Substantia nigra (tissue), 51 donors: ENCODE measurements at places on chromosomes 2 and 18.

DNA sequence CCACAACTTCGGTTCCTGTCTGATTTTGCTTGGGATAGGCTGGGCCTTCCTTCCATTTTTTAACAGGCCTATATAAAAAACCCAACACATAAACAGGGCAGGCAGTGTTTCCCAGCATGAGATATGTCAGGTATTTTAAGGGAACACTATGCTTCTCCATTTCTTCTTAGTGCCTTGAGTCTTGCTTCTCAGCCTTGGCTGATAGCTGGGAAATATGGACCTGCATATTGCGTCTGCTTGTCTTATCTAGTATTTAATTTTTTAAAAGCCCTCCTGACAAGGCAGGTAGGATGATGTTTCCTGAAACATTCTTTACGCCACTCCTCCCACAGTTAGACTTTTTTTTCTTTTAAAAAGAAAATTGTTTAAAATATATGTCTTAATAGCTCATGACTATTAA is 45.5 kb upstream of the NABP1 start:
- no peak for DNase-seq

DNA sequence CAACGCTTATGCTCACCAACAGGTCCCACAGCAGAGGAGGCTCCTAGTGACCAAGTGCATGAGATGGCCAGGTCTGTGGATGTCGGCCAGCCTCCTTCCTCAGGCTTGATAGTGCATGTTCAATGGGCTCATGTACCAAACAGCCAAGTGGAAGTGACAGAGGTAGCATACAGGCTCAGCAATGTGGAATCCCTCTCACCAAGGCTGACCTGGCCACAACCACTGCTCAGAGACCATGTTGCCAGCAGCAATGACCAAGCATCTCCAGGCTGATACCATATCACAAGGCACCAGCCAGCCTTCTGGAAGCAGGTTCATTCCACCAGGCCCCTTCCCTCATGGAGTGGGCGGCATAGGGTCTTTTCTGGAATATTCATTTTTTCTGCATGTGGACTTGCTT is 61.5 kb downstream of the REEP1 start:
- no peak for DNase-seq

GRCh38 chr2:232925153-232925820 is 55.2 kb downstream of the SNORC start:
- no peak for DNase-seq

- no peak for DNase-seq
Measured at GRCh38 chr18:45617284-45617683, 2.0 kb downstream of the SLC14A2 start.

- peak; percentile 66 for DNase-seq
Measured at GRCh38 chr2:219017201-219017931, 23.9 kb downstream of the CFAP65 start.

DNA sequence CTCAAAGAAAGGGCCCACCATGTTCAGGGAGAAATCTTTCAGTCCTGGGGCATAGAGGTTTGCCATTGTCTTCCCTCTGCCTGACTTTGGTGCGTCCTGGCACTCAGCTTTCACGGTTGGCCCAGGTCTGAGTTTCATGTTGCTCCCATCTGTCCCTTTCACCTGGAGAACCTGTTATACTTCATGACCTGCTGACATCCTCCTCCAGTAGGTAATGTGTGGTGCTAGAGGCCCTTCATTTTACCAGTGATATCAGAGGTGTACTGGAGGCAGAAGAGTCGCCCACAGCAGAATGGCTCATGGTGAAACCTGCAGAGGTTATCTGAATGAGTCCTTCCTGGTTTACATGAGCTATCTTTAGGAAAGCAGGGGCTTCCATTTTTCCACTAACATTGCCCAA is 128.8 kb upstream of the DLX2 start:
- DNase-seq: no peak

- DNase-seq: no peak
Measured at GRCh38 chr18:12009581-12010140, 28.4 kb downstream of the IMPA2 start.

GRCh38 chr2:179344280-179344964 is 79.8 kb upstream of the SESTD1 start:
- DNase-seq: no peak

DNA sequence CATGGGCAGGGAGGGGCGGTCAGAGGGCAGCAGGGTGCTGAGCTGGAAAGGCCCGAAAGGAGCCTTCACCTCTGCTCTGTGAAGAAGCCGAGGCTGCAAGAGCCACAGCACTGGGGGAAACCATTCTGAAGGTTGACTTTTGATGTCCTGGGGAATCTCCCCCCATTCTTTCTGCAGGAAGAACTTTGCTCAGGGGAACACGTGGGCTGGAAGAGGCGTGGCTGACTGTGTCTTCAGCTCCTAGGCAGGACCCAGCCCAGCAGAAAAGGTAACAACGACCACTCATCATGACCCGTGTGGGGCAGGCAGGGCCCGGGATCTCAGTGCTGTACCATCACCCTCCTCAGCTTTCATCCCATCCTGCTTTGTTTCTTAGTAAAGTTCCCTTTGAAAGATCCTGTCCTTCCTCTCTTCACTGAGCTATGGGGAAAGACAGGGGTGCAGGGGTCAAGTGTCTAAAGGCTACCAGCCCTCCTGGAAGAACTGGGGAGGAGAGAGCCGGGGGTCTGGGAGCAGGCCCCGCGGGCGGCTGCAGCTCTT is 312.7 kb downstream of the CELF4 start:
- no peak for DNase-seq

DNA sequence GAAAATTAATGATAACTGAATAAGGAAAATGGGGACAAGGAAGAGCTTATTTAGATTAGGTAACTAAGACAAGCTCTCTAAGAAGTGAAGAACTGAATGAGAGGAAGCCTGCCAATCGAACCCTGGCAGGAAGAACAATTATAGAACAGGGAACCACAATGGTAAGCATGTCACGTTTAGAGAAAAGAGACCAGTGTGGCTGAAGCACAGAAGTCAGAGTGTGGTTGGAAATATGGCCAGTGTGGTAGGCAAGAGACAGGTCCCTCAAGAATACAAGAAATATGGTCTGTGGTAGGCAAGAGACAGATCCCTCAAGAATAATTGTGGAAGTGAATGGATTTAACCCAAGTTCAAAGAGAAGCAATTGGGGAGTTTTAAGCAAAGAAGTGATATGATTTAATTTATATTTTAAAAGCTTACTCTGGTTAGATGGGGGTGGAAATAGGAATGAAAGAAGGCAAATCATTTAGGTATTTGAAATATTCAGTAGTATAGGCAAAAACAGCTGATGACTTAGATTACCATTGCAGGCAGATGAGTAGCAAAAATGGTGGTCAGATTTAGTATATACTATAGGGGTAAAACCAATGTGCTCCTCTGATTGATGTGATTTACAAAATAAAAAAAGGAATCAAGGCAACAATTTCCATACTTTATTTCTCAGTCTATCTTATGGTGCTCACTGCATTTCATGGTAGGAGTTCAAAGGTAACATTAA is 38.8 kb upstream of the ERMN start:
- DNase-seq: no peak

GRCh38 chr18:79680100-79680879 is 687 bp downstream of the CTDP1 start:
- no peak for DNase-seq

- DNase-seq: no peak
Measured at GRCh38 chr18:32759611-32760167, 13.1 kb downstream of the KLHL14 start.

- no peak for DNase-seq
Measured at GRCh38 chr18:78893281-78894032, 86.2 kb upstream of the SALL3 start.

- DNase-seq: no peak
Measured at GRCh38 chr2:128783896-128784295, 465.2 kb upstream of the HS6ST1 start.

- no peak for DNase-seq
Measured at GRCh38 chr2:144159240-144159639, 360.7 kb downstream of the ZEB2 start.

DNA sequence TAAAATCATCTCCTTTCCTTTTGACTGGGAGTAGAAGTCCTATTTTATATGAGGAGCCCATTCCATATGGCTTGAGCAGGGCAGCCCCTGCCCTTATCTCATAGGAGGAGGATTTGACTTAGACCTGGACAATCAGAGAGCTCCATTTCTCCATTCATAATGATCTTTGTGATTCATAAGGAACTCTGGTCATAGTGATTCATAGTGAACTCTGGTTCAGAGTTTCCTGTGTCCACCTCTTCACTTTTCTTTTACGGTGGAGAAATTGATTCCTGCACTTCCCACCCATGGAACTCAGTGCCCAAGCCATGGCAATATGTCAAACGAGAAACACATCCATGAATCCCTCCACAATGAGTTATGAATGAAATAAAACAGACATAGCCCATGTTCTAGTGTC is 12.8 kb upstream of the MYO3B start:
- DNase-seq: no peak

GRCh38 chr2:70554338-70554892 is 789 bp upstream of the TGFA start:
- DNase-seq: no peak

GRCh38 chr2:177547122-177547521 is 154.5 kb downstream of the AGPS start:
- no peak for DNase-seq

GRCh38 chr2:19863303-19864041 is 38.3 kb downstream of the TTC32 start:
- peak; percentile 61 for DNase-seq

DNA sequence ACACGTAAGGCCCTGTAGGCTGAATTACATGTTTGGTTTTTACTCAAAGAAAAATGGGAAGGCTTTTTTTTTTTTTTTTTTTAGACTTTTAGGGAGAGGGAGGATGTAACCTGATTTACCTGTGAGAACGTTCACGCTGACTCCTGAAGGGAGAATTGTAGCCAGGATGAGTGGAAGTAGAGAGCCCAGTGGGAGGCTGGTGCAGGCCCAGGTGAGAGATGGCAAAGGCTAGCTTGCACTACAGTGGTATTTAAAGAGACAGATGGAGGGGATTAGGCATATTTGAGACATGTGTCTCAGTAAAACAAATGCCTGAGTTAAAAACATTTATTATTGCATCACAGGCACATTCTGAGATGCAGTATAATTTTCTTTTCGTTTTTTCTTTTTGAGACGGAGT is 107.9 kb downstream of the CCDC85A start:
- no peak for DNase-seq

- DNase-seq: no peak
Measured at GRCh38 chr2:223585666-223586065, 16.5 kb downstream of the SCG2 start.
